Calu3 (cell line): ENCODE measurements at places on chromosomes 4 and X. TPM values are rescaled to one million over a fixed set of nuclear protein-coding genes. Genes with fewer than 3 reads are reported as not detected.

GRCh38 chrX:109848461-109849050, 115.5 kb upstream of the ACSL4 start:
- no peak for DNase-seq

- DNase-seq = no peak
Measured at GRCh38 chr4:1172971-1173757, 781 bp upstream of the SPON2 start.

DNA sequence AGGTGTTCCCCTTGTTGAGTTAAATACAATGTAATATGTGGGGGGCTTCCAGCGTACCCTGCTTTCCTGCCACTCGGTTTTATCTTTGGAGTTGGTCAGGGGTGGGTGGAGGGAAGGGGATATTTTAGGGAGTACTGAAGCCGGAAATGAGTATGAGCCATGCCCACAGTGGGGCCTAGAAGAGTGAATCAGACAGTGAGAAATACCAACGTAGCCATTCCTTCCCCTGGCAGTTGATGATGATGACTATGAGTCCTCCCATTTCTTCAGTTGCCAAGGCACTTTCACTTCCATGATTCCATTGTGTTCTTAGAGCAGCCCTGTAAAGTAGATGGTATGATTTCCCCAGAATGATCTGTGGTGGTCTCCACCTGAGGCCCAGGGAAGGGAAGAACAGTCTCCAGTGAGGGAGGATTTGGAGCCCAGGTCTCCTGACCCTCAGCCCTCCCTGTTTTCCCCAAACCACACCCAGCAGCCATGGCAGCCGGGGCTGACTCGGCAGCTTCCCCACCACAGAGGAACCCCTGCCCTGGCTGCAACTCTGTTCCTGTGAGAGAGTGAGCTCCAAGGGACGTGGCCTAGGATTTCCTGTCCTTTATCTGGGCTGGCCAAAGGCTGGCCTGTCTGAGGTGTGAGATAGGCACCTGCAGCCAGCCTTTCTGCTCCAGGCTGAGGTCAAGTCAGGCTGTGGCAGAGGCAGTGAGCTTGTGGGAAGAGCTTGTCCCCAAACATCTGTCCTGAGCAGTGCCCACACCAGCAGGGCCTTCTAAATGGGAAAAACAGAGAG, 52.7 kb downstream of the STARD8 start:
- DNase-seq = no peak

GRCh38 chrX:131059246-131059645, 1.1 kb downstream of the ARHGAP36 start:
- DNase-seq = no peak

DNA sequence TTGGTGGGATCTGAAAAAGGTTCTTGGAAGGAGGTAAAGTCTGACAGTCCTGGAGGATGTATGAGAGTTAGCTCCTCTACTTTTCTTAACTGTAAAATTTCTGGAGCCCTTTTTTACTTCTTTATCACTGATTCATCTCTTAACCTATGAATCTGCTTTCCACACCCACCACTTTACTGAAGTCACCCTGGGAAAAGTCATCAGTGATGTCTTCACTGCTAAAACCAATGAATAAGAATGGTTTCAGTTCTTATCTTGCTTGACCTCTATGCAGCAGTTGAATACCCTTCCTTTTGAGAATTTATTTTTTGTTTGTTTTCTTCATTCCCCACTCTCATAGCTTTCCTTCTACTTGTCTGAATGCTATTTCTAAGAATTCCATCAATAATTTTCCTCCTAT, 80.0 kb downstream of the AREG start:
- no peak for DNase-seq

Gene SYNPO2
- 0.17 and 0.39 TPM in 2 replicates for total RNA-seq

Gene CDX4
- not detected in 2 replicates for total RNA-seq

Gene SSX3
- not detected in 2 replicates for total RNA-seq
